Breast epithelium (tissue), 4 donors: ENCODE measurements at places on chromosomes 6 and 20. TPM values are rescaled to one million over a fixed set of nuclear protein-coding genes. Genes with fewer than 3 reads are reported as not detected.

The DOK5 gene
- total RNA-seq: 3.4 TPM

The ALDH5A1 gene
- 3.9 TPM for total RNA-seq

The IRF4 gene
- total RNA-seq: 25.2 TPM

The FNDC11 gene
- 0.32 TPM for total RNA-seq

GRCh38 chr20:2206957-2207769 is 88.6 kb upstream of the TGM3 start:
- DNase-seq: peak; percentile 64

GRCh38 chr6:9938801-9939200 is 476.1 kb downstream of the TFAP2A start:
- no peak for DNase-seq

DNA sequence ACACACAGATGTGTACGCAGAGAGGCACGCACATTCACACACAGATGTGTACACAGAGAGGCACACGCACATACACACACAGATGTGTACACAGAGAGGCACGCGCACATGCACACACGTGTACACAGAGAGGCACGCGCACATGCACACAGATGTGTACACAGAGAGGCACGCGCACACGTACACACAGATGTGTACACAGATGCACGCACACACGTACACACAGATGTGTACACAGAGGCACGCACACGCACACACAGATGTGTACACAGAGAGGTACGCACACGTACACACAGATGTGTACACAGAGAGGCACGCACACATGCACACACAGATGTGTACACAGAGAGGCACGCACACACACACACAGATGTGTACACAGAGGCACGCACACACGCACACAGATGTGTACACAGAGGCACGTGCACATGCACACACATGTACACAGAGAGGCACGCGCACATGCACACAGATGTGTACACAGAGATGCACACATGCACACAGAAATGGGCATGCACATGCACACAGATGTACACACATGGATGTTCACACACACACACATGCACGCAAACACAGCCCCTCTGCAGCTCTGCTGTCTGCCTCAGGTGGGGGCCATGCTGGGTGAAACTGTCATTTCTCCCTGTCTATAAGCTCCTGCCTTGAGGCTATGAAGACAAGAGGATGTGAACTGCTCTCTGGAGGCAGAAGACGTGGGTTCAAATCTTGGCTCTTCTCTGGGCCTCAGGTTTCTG is 14.3 kb upstream of the MYT1 start:
- DNase-seq: no peak
